T follicular helper cell (primary cell): ENCODE measurements at places on chromosomes 13 and 19.

GRCh38 chr13:47832458-47832972 lies 168.6 kb downstream of the SUCLA2 start:
- no peak for DNase-seq

DNA sequence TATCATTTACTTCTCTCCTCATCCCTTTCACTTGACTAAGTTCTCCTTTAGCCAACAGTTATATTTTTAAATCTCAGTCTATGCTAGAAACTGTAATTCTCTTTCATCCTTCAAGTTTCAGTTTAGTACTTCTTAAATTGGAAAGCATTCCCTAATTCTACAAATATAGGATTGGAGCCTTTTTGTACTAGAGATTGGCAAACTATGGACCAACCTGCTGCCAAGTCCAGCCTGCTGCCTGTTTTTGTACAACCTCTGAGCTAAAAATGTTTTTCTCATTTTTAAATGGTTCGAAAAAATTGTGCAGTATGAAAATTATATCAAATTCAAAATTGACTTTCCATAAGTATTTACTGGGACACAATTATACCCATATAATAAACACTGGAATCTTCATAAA lies 1381.5 kb upstream of the SPRY2 start:
- DNase-seq, result no peak

- no peak for DNase-seq
These were observed 40.7 kb upstream of the SERPINE3 start for GRCh38 chr13:51298812-51299211.

DNA sequence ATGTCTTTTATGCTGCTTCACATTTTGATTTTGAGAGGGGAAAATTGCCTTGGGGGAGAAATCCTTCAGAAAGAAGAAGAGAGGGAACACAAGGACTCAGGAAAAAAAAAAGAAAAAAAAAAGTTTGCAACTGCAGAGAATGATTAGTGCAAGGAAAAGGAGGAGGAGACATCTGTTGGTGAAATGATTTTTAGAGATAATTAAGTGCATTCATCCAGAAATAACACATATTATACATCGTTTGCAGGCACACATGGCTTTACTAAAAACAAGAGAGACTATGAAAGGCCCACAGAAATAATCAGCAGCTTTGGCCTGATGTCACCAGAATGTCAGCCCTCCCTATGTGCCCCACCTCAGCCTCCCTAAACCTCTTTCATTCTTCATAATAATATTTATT lies 1058.2 kb downstream of the PCDH9 start:
- DNase-seq, result no peak

DNA sequence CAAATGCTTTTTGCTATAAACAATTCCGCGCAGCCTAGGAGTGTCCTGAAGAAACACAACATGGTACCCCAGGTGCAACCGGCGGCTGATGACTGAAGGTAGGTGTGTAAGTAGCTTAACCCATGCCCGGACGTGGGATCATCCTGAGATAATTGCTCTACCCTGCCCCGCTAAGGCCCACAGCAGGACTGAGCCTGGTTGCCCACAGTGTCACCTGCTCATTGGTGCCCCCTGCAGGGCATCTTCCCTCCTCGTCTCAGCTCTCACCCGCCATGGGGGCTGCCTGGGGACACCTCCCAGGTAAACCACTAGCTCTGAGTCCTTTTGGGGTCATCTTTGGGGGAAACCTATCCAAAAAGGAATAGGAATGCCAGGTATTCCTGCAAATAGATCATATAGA lies 22.3 kb downstream of the TMEM161A start:
- DNase-seq, result peak; percentile 15

- no peak for DNase-seq
These were observed 612.4 kb downstream of the PCDH9 start for GRCh38 chr13:66617786-66618185.

DNA sequence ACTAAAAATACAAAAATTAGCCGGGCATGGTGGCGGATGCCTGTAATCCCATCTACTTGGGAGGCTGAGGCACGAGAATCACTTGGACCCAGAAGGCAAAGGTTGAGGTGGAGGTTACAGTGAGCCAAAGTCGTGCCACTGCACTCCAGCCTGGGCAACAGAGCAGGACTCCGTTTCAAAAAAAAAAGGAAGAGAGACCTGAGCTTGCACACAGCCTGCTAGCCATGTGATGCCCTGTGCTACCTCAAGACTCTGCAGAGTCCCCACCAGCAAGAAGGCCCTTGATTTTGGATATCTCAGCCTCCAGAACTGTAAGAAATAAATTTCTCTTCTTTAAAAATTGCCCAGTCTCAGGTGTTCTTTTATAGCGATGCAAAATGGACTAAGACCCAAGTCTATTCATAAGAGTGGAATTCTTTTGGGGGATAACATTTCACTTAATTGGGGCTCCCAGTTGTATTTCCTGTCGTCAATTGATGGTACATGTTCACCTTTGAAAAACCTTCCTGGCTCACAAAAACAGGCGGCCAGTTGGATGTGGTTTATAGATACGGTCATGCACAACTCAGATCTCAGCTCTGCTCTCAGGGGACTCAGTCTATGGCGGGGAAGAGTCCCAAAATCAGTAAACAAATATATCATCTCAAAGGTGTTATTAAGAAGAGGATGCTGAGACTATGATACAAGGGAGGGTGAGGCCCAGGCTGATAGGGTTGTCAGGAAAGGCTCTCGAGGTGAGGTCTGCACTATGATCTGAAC lies 2.4 kb upstream of the CHERP start:
- no peak for DNase-seq

DNA sequence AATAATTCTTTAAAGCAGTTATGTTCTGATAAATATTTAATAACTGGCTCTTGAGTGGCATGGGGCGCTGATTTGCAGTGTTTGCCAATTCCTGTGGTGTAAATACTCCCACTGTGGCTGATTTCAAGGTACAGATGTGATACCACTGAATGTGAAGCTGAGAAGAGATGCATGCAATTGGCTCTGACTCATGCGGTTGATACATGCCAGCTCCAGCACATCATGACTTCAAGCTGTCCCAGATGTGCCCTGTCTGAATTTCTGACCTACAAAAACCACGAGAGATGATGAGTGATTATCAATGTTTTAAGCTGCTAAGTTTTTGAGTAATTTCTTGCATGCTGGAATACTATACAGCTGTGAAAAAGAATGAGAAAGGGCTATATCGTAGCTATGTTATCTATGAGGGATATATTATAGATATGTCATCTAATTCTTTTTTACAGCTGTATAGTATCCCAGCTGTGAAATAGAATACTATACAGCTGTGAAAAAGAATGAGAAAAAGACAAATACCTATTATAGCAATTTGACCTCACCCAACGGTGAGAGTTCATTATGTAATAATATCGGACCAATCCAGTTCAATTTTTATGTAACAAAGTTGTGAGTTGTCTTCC lies 7.6 kb upstream of the ACSBG2 start:
- DNase-seq, result no peak

DNA sequence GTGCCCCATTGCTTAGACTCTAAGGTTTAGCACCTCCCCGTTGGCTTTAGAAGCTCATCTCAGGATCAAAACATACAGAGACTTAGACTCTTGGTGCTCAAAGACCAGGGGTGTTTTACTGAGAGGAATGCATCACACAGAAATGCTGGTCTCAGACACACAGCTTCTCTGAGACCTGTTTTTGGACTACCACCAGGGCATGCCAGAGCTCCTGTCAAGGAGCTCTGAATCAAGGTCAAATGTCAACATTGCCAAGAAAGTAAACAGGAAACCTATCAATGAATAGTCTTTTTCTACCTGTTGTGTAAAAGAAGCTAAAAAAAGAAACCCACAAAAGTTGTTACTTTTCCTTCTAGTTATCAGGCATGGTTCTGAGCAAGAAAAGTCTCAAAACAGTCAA lies 149.2 kb downstream of the COL4A1 start:
- no peak for DNase-seq

- DNase-seq, result no peak
These were observed 101.3 kb downstream of the B3GLCT start for GRCh38 chr13:31301119-31301518.

GRCh38 chr19:50242581-50242980 lies 39.2 kb downstream of the MYH14 start:
- DNase-seq, result no peak

- DNase-seq, result no peak
These were observed 234.1 kb downstream of the FOXO1 start for GRCh38 chr13:40432018-40432978.

- no peak for DNase-seq
These were observed 719.8 kb downstream of the SLITRK1 start for GRCh38 chr13:83162493-83162892.
